ENCODE measurements at places on chromosomes 6 and 20. TPM values are rescaled to one million over a fixed set of nuclear protein-coding genes. Genes with fewer than 3 reads are reported as not detected.

DNA sequence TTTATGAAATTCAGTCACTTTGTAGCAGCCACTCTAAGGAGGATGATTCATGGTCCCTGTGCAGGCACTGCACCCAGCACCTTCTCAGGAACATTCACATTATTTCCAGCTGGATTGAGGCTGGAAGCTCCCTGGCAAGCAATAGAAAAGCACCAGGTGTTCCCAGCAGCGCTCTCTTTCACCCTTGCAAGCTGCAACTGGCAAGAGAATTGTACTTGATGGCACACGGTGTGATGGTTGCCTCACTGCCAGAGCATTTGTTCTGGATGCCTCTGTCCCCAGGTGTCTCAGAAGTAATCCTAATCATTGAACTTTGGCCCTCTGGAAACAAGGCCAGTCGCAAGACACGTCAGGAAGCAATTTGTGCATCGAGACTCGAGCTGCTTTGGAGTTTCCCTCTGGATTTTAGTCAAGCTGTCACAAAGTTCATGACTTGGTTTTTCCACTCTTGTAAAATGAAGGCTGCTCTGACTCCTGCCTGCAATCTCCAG is 24.9 kb upstream of the PHACTR2 start:
- H3K27ac ChIP-seq = peak overlapping the region; percentile 20
- H3K4me3 ChIP-seq = no peak overlapping the region
- peaks cover 8% of the 10 kb centered on the region for H3K4me1 ChIP-seq

FAM83C gene
- not detected for total RNA-seq

PROKR2 gene
- total RNA-seq = not detected

ZSCAN16 gene
- not detected for total RNA-seq

TP53TG5 gene
- not detected for total RNA-seq

OOEP gene
- not detected for total RNA-seq

DNA sequence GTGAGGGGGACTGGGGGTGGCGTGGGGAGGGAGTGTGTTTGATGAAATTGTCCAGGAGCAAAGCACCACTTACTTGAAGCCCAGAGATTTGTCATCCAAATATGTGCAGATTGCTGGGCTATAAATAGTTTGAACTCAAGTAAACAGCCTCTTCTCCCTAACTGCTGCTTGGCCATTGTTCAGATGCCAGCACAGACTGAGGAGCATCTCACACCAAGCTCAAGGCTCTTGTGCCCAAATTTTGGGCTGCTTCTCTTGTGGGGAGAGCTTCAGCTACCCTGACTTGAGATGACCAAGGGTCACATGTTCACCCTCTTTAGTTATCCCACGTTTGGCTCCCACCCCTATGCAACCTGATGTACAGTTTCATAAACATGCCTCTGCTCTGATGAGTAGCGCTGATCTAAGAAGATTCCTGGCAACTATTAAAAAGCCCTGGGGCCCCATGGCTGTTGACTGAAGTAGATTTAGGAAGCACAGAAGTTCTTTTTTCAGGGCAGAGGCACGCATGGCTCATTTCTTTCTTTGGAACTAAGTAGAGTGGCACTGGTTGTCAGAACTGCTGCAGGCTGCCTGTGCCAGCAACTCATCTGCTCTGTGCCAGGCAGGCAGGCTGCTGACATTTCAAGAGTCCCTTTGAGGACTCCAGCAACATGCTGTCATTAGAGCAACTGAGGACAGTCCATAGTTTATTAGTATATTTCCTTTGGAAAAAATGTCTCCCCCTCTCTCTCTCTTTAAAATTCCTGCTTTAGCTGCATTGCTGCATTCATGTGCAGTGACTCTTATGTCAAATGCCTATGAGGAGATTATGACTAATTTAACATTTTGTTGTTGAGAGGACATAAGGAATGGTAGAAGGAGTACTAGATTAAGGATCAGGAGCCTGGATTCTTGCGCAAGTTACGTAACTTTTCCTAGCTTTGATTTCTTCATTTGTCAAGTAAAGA is 9.6 kb upstream of the PKIG start:
- H3K4me3 ChIP-seq = no peak overlapping the region
- peak overlapping the region; percentile 81 for H3K27ac ChIP-seq
- peak; percentile 80 for DNase-seq
- H3K36me3 ChIP-seq = no peaks in the 10 kb centered on the region
- no peaks in the 10 kb centered on the region for H3K27me3 ChIP-seq

IP6K3 gene
- total RNA-seq = not detected

PRIM2 gene
- total RNA-seq = 0.85 TPM

DNA sequence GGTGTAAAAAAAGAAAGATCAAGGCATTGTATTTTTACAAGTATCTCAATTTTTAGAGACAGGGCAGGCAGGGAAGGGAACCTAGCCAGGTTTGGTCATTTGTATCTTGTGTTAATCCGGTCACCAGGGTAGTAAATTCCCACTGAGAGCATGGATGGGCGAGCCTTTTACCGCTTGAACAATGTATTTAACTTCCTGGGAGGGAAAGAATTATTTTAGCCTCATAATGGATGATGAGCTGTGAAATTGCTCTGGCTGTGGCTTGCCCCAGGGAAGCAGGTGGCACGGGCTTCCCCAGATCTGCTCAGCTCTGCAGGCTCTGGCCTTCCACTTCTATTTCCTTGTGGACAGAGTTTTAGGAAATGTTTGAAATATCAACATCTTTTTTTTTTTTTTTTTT is 72.9 kb downstream of the TOX2 start:
- H3K27me3 ChIP-seq = no peaks in the 10 kb centered on the region
- DNase-seq = no peak
- H3K4me1 ChIP-seq = no peaks in the 10 kb centered on the region
- no peak overlapping the region for H3K4me3 ChIP-seq
- H3K27ac ChIP-seq = no peak overlapping the region

BPIFB6 gene
- not detected for total RNA-seq

BTN1A1 gene
- total RNA-seq = not detected

- no peaks in the 10 kb centered on the region for H3K4me1 ChIP-seq
- H3K27me3 ChIP-seq = no peaks in the 10 kb centered on the region
- DNase-seq = no peak
- no peak overlapping the region for H3K4me3 ChIP-seq
These were observed 86.7 kb upstream of the LAMP5 start for GRCh38 chr20:9427430-9428291.

DNA sequence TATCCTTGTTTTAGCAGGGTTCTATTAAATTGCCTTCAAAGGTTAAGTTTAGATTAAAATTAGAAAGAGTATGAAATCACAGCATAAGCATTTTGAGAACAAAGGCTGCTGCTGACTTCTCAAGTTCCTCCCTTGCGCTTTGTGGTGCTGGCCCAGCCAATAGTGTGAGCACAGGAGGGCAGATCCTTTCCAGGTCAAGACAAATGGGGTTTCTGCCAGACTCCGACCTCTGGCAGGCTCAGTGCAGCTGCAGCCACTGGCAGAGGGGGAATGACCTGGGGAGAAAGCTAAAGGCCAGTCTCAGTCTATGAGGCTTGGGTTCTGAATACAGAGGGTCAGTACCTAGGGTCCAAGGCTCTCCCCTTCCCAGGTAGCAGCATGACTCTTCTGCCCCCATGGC is 27.0 kb downstream of the CLIC5 start:
- no peak overlapping the region for H3K4me3 ChIP-seq
- no peak overlapping the region for H3K27ac ChIP-seq
- no peak for DNase-seq
- H3K4me1 ChIP-seq = no peaks in the 10 kb centered on the region
- H3K27me3 ChIP-seq = no peaks in the 10 kb centered on the region

DNA sequence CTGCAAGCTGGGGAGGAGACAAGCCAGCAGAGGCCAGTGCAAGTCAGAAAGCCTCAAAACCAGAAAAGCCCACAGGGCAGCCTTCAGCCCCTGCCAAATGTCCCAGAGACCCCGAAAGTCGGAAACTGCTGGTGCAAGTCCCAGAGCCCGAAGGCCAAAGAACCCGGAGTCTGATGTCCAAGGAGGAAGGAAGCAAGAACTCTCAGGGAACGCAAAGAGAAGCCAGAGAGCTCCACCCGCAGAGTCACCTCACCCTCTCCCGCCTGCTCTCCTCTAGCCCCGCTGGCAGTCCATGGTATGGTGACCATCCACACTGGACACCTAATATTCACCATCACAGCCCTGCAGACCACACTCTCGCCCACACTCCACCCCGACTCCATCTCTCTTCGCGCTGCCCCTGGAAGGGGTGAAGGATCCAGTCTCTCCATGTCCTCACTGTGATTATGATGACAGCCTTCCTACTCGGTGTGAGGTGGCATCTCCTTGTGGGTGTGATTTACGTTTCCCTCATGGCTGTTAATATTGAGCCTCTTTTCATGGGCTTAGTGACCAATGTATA is 10.6 kb downstream of the ULBP3 start:
- H3K27me3 ChIP-seq = no peaks in the 10 kb centered on the region
- H3K27ac ChIP-seq = no peak overlapping the region
- H3K4me3 ChIP-seq = no peak overlapping the region
- no peak for DNase-seq

GRCh38 chr20:64082126-64082731 is 2.0 kb downstream of the LKAAEAR1 start:
- H3K27me3 ChIP-seq = peaks cover 7% of the 10 kb centered on the region
- H3K4me1 ChIP-seq = peaks cover 30% of the 10 kb centered on the region
- H3K27ac ChIP-seq = no peak overlapping the region
- H3K36me3 ChIP-seq = no peaks in the 10 kb centered on the region
- no peak for DNase-seq
- H3K4me3 ChIP-seq = no peak overlapping the region

CD93 gene
- 206 TPM for total RNA-seq

DNA sequence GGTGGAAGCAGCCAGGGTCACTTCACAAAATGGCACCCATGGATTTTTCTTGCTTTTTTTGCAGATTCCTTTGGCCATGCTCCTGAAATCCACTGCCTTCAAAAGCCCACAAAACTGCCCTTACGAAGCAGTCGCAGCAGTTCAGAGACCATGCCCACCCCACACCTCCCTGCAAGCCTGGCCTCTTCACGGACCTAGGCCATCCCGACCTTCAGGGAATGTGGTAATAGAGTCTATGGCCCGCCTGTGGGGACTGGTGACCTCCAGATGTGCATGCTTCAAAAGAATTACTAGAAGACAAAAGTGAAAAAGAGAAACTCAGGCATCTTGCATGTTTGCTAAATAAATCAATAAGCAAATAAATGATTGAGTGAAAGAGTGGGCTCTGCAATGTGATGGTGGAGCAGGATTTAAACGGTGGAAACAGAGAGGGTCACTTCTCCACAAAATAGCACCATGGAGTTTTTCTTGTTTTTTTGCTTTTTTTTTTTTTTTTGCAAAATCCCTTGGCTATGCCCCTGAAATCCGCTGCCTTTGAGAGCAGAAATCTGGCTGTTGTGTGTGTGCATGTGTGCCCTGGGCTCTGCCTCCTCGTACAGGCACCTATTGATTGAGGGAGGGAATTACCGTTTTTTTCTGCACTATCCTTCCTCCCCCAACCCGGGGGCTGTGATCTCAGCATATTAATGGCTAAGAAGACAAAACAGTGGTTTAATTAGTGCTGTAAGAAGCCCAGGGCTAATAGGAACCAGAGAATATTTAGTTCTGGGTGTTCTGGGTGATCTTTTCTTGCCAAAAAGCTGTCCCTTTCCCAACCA is 107.4 kb downstream of the PXDC1 start:
- H3K27me3 ChIP-seq = no peaks in the 10 kb centered on the region
- DNase-seq = no peak
- H3K36me3 ChIP-seq = no peaks in the 10 kb centered on the region
- no peaks in the 10 kb centered on the region for H3K4me1 ChIP-seq
- no peak overlapping the region for H3K27ac ChIP-seq

Data from ascending aorta (tissue), 2 donors.